ENCODE measurements at places on chromosomes 16 and 17.

DNA sequence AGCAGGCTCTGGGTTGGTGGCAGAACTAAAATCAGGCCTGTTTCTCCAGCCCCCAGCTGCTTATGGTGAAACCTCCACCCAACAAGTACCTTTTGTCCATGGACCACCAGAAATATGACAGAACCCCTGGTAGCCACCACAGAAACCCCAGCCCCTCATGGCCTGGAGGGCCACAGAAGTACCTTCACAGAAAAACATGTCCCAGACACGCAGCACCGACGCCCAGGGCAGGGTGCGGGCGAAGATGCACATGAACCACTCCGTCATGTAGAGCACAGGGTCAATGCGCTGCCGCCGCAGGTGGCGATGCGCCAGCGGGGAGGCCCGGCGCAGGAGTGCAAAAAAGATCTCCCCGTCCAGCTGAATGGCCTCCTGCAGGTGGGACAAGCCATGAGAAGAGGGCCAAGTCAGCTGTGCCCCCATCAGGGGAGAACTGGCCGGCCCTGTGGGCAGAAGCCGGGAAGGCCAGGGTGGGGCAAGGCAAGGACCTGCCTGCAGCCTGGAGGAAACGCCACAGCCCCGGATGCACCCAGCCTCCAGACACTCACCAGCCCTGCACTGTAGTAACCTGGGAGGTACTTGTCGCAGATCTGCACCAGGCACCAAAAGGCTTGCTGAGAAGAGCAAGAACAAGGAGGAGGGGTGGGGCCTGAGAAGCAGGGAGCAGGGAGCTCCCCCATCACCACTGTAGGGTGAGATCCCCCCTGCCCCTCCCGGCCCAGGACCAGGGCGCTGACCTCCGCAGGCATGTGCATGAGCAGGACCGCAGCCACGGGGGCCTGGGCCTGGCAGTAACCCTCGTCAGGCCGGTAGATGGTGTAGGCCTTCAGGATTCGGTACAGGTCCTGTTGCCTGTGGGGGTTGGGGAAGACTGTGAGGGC, 4.1 kb upstream of the CD2BP2 start:
- no peak for DNase-seq

GRCh38 chr16:30004811-30005242, 6.0 kb downstream of the DOC2A start:
- no peak for DNase-seq

DNA sequence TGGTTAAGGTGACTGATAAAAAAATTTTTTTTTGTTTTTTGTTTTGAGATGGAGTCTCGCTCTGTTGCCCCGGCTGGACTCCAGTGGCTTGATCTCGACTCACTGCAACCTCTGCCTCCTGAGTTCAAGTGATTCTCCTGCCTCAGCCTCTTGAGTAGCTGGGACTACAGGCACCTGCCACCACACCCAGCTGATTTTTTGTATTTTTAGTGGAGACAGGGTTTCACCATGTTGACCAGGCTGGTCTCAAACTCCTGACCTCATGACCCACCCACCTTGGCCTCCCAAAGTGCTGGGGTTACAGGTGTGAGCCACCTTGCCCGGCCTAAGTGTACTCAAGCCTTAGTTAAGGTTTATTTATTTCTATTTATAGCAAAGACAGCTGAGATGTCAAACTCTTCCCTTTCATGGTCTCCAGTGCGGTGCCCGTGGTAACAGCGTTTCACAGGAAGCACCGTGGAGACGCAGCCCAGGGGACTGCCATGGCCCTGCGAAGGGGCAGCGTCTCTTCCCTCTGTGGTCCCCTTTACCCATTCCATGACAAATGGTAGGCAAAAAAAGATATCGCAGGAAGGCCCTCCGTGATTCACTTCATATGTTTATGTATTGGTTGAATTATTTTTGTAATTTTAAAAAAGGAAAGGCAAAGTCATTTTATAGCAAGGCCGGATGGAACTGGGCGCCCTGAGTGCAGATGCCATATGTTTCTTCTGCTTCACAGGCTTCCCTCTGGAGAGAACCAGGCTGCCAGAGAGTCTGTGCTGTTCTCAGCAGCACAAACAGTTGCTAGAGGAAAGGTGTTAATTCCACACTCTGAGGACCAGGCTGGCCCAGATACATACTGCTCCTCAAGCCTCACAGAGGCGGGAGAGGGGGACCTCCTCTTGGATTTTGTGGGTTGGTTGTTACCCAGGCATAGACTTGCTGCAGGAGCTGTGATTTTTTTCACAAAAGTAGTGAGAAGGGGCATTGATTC, 29.2 kb downstream of the DDX19A start:
- no peak for DNase-seq

DNA sequence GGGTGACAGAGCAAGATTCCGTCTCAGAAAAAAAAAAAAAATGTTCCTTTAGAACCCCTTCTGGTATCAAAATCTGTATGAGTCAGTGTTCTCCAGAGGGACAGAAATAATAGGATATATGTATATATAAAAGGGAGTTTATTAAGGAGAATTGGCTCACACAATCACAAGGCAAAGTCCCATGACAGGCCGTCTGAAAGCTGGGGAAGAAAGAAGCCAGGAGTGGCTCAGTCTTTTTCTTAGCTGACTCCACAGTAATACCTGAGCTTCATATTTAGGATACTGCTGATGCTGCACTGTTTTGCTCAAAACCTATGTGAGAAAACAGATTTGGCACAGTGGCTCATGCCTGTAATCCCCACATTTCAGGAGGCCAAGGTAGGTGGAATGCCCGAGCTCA, 22.5 kb downstream of the ZZEF1 start:
- DNase-seq: no peak

- DNase-seq: no peak
These were observed 228.7 kb upstream of the ASIC2 start for GRCh38 chr17:33521784-33522183.

Measured in vagina (tissue), 2 donors.